A673 (cell line): ENCODE measurements at places on chromosomes 3 and 15. TPM values are rescaled to one million over a fixed set of nuclear protein-coding genes. Genes with fewer than 3 reads are reported as not detected.

PROS1 gene
- total RNA-seq = 9.2 TPM in 2 replicates

PLOD2 gene
- 34.6 and 35.2 TPM in 2 replicates for total RNA-seq

CCDC39 gene
- not detected in 2 replicates for total RNA-seq

PXK gene
- total RNA-seq = 13.2 and 14.2 TPM in 2 replicates

ISLR gene
- total RNA-seq = 0.41 and 0.74 TPM in 2 replicates

RTP3 gene
- total RNA-seq = not detected in 2 replicates

CCDC33 gene
- total RNA-seq = not detected in 2 replicates

DNA sequence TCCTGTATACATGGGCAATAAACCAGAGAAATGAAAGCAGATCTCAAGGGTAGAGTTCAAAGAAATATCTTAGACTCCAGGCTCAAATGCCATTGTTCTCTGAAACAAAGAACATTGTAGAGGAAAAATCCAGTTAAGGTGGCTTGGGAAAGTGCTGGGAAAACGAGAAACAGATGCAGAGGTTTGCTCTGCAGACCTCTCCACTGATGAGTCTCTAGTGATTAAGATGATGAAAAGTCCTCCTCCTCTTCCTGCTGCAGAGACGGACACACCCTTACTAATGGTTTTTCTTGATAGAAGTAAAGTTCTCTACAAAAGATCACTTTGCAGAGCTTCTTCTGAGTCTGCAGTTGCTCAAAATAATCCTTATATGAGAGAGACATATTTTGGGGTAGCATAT, 264.7 kb downstream of the GABRG3 start:
- no peak for DNase-seq

DNA sequence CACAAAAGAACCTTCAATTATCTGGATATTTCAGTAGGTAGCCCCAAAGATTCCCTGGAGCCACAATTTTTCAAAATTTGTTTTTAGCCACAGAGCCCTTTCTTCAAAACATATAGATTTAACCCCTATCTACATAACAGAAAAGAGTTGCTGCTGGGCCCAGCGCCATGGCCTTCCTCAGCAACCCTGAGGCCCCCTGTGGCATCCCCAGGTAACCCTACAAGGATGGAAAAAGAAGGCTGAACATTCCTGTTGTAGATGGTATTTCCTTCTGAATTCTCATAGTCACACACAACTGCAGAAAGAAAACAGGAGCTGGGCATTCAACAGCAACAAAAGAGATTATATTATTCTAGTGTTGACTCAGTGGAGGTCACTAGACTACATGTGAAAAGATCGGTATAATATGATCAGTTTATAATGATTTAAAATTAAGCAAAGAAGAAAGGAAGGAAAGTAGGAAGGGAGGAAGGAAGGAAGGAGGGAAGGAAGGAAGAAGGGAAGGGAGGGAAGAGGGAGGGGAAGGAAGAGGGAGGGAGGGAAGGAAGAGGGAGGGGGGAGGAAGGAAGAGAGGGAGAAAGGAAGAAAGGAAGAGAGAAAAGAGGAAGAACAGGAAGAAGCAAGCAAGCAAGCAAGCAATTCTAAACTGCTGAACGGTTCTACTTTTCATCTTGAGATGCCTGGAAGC, 342.5 kb upstream of the NR2F2 start:
- DNase-seq = no peak

DNA sequence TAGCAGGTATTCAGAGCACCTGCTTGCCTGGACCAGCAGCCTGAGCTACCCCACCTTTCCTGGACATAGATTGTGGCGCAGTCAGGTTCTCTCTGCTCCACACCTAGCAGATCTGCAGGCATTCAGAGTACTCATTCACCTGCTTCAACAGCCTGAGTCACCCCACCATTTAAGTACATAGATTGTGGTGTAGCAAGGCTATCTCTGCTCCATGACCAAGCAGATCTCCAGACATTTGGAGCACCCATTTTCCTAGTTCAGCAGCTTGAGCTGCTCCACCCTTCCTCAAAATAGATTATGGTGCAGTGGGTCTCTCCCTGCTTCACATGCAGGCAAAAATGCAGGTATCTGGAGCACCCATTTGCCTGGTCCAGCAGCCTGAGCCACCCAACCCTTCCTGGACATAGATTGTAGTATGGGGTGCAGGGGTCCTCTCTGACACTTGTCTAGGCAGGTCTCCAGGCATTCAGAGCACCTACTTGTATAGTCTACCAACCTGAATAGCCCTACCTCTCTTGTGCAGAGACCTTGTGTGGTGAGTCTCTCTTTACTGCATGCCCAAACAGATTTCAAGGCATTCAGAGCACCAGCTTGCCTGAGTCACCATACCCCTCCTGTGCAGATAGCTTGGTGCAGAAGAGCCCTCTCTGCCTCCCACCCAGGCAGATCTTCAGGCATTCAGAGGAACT, 466.0 kb upstream of the THBS1 start:
- DNase-seq = no peak

- DNase-seq = no peak
Measured at GRCh38 chr3:129233538-129233937, 15.9 kb upstream of the COPG1 start.

DNA sequence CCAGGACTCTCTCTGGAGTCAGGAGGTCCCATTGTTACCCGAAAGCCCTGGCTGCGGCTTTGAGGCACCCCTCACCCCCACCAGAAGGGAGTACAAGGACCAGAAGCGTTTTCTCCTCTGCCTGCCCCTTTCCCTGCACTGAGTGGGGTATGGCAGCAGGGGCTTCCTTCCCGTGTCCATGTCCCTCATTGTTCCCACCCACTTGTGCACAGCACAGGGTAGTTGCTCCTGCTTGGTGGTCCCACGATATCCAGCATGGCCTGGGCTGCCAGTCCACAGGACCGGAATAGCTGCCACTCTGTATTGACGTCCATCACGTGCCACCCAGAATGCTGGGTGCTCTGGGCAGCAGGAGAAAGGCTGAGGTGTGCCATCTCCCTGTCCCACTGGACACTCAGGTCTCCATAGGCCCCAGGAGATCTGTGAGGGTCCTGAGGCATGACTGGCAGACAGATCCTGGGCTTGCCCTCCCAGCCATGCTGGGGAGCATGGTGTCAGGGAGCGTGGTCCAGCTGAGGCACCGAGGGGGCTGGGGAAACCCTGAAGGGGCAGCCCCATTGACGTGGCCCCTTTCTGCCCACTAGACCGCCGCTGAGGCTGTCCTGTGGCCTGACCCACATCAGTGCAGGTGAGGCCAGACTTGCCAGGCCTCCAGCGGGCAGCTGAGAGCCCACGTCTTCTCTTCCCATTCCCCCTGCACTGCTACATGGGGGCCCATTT, 45.3 kb upstream of the SEC22A start:
- DNase-seq = no peak

DNA sequence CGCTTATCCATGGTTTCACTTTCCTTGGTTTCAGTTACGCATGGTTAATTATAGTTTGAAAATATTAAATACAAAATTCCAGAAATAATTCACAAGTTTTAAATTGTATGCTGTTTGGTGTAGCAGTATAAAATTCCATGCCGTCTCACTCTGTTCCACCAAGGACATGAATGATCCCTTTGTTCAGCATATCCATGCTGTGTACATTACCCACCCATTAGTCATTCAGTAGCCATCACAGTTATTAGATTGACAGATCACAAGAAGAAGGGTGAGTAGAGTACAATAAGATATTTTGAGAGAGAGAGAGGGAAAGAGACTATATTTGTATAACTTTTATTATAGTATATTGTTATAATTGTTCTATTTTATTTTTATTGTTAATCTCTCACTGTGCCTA, 535.5 kb downstream of the SQOR start:
- DNase-seq = no peak

DNA sequence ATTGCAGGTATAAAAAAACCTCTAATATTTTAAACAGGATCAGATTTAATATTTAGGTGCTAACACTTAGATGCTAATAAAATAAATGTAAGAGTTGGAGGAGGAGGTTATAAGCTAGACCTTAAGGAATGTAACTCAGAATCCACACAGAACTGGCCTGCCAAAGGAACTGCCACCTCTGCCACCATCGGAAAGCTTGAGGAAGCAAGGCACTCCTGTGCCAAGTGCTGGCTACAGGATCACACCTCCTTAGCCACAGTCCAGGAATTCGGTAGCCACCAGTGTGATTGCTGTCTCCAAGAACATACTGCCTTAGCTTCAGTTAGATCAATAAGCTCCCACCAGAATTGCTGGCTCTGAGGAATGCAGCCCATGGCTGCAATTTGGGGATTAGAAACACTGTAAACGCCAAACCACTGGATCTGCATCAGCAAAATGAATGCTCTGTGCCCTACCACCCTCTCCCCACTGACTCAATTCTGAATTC, 58.0 kb downstream of the FRMD5 start:
- DNase-seq = no peak

DNA sequence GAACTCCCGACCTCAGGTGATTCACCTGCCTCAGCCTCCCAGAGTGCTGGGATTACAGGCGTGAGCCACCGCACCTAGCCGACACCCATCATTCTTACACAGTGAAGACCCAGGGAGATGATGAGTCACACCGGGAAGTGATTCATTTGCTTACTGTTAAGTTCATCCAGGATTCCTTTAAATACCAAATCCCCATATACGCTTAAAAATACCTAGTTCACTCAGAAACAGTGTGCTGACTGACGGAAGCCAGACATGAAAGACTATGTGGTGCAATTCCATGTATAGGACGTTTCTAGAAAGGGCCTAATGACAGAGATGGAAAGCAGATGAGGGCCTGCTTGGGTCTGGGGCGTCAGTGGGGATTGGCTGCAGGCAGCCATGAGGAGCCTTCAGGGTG, 75.2 kb downstream of the APBA2 start:
- no peak for DNase-seq
